Glutamatergic neuron (in vitro differentiated cells): ENCODE measurements at places on chromosomes 2 and 18. TPM values are rescaled to one million over a fixed set of nuclear protein-coding genes. Genes with fewer than 3 reads are reported as not detected.

Gene MRPL19
- total RNA-seq: 44.6 TPM

Gene BAZ2B
- 226 TPM for total RNA-seq

Gene CHCHD5
- 24.4 TPM for total RNA-seq

Gene SLC23A3
- total RNA-seq: 1.1 TPM

Gene GPC1
- 155 TPM for total RNA-seq

Gene GREB1L
- 154 TPM for total RNA-seq

Gene INPP5D
- 2.2 TPM for total RNA-seq
